ENCODE measurements at places on chromosomes 3 and 15. TPM values are rescaled to one million over a fixed set of nuclear protein-coding genes. Genes with fewer than 3 reads are reported as not detected.

The SLC22A14 gene
- not detected for total RNA-seq

The KBTBD12 gene
- not detected for total RNA-seq

The ITPKA gene
- 0.35 TPM for total RNA-seq

The OR5K2 gene
- total RNA-seq, result not detected

The ITIH1 gene
- not detected for total RNA-seq

The ALDH1A2 gene
- total RNA-seq, result not detected

DNA sequence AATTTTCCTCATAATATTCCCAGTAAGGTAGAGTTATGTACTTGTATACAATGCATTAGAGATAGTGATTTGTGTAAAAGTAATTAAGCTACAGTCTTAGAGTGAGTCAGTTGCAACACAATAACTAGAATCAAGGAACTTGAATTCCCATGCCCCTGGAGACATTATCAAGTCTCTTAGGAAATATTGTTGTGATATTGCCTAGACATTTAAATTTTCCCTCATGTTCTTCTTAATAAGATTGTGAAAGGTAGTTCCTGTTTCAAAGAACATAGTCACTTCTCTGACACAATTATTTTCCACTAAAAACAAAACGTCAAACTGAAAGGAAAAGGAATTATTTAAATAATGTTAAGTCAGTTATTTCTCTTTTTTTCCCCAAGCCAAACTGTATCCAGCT is 13.0 kb upstream of the ATP1B3 start:
- H3K27ac ChIP-seq, result no peak overlapping the region
- no peak overlapping the region for H3K4me3 ChIP-seq
- H3K36me3 ChIP-seq, result no peaks in the 10 kb centered on the region
- peaks cover 2% of the 10 kb centered on the region for H3K4me1 ChIP-seq
- peaks cover 2% of the 10 kb centered on the region for H3K27me3 ChIP-seq
- DNase-seq, result no peak

DNA sequence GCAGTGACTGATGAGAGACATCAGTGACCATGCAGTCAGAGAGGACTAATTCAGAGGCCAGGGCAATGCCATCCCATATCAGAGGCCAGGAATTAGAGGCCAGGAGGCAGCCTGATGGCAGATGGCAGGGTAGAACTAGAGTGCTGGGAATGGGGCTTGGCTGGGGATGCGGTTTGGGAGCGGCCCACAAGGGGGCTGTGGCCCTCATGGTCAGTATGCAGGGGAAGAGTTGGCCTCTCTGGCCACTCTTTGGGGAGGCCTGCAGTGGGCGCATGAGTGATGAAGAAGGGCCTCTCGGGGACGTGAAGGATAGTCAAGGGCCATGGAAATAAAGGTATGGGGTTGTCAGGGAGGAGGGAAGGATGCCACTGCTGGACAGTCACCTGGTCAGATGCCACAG is 101.7 kb downstream of the EEFSEC start:
- no peaks in the 10 kb centered on the region for H3K27me3 ChIP-seq
- peaks cover 15% of the 10 kb centered on the region for H3K36me3 ChIP-seq
- DNase-seq, result no peak
- no peaks in the 10 kb centered on the region for H3K4me1 ChIP-seq
- H3K27ac ChIP-seq, result no peak overlapping the region

DNA sequence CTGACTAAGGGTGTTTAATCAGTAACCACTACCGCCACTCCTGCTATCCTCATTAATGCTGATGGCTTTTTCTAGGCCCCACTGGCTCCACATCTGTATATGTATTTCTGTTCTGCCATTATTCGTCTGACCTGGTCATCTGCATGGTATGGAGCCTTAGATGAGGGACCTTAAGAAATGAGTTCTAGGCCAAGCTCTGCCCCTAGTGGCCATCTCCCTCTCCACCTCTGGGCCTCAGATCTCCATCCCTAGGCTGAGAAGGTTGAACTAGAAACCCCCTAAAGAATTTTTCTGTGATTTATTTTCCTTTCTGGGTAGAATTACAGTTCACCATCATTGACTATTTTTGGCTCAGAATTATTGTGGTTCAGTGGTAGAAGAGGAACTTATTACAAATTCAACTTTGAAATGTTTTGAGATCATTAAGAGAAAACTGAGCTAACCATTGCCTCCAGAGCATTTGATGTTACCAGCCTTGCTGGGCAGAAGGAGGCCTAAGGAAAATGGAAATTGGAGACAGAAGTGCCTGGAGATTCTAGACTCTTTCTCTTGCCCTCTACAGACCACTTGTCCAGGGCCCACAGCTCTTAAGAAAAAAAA is 325.2 kb upstream of the NR2E3 start:
- H3K4me3 ChIP-seq, result no peak overlapping the region
- peaks cover 10% of the 10 kb centered on the region for H3K27me3 ChIP-seq
- no peaks in the 10 kb centered on the region for H3K36me3 ChIP-seq

DNA sequence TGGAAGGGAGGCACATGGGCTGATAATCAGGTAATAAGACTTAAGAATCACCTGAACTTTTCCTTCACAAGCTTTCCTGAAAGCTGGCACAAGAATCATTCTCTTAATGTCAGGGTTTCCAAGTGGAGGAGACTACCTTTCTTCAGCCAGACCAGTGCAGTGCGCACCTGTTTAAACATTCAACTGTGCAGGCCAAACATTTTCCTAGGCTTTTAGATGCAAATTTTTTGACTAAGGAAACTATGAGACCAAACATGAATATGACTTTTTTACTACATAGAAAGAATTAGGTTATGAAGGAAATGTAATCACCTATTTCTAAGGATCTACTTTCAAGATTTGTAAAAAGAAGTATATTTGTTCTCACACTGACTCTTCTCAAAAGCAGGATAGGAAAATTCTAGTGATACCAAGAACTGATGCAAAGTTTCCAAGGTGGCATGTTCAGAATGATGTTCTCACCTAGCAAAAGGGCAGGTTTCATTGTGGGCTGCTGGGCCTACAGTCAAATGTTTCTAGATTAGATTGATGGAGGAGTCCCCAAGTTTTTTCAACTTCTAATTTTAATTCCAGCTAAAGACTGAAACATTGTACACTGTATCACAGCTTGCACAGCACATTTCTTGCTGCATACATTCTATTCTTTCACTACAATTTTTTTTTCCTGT is 339.1 kb downstream of the TIGIT start:
- DNase-seq, result no peak
- H3K27ac ChIP-seq, result no peak overlapping the region
- H3K36me3 ChIP-seq, result no peaks in the 10 kb centered on the region
- no peak overlapping the region for H3K4me3 ChIP-seq
- no peaks in the 10 kb centered on the region for H3K4me1 ChIP-seq
- no peaks in the 10 kb centered on the region for H3K27me3 ChIP-seq

DNA sequence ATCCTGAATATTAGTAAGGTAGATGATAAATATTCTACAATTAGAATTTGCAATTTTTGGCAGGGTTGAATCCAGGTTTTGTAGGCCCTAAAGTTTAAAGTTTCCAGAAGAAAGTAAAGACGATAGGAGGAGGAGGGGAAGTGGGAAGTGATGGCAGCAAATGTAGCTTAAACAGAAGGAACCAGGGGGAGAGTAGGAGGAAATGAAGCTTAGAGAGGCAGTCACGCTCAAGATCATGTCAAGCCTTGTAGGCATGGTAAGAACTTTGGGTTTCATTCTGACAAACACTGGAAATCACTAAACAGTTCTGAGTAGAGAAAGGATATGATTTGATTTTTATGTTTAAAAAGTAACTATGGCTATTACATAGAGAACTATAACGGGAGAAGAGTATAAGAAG is 63.9 kb downstream of the NR2E3 start:
- no peak overlapping the region for H3K27ac ChIP-seq
- no peaks in the 10 kb centered on the region for H3K27me3 ChIP-seq
- H3K4me1 ChIP-seq, result no peaks in the 10 kb centered on the region

DNA sequence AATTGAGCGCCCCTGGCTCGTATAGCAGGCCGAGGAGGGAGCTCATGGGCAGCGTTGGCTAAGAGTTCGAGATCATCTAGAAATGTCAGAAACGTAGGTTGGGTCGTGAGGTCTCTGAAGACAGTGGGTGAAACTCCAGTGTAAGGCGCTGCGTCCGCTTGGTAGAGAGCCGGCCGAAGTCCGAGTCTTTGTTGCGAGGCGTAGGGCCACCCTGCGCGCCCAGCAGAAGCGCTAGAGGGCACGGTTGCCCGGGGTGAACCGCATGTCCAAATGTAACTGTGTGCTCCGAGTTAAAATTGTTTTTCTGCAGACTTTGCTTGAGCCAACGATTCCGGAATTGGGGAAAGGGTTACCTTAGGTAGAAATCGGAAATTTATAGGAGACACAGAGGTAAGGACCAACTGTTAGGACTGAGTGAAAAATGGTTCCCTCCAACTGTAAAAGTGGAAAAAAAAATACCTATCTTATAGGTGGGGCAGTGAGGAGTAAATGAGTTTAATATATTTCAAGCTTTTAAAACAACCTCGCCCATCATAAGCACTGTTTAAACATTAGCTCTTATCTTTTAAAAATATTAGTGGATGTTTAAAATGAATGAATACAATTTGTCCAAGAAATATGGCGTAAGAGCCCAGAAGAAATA is 993 bp upstream of the SIAH2 start:
- H3K27ac ChIP-seq, result peak overlapping the region; percentile 100
- H3K36me3 ChIP-seq, result peaks cover 25% of the 10 kb centered on the region
- H3K27me3 ChIP-seq, result no peaks in the 10 kb centered on the region
- H3K4me1 ChIP-seq, result peaks cover 43% of the 10 kb centered on the region
- peak overlapping the region; percentile 92 for H3K4me3 ChIP-seq

- no peak overlapping the region for H3K27ac ChIP-seq
- H3K27me3 ChIP-seq, result no peaks in the 10 kb centered on the region
- no peaks in the 10 kb centered on the region for H3K4me1 ChIP-seq
- no peak for DNase-seq
These were observed 1368.9 kb downstream of the OTOL1 start for GRCh38 chr3:162865466-162865865.

DNA sequence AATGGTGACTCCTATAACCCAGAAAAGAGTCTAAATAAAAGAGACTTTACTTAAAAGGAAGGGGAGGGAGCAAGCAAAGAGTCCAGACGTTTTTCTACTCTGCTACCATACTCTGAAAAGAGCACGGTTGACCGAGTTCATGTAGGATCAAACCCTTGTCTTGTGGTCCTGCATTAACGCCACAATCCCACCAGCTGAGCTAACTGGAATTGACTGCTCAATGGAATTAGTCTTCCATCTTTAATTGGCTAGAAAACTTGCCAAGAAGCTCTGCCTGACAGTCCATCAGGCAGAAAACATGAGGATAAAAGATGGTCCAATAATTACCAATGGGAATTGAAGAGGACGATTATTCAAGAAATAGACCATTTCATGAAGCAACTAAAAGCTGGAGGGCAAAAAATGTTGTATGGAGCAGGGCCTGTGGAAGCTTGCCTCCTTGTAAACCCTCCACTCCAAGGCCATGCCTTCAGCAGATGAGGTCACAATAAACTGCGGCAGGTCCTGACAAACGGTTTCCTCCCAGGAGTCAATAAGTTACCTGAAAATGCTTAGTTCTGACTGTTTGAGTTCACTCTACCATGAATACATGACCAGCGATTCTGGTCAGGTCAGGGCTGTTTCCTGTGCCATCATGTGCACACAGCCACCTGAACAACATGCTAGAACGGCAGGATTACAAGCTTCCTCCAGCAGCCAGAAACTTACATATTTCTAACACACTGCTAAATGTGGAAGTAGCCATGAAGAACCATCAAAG is 35.6 kb upstream of the ARHGEF3 start:
- no peak overlapping the region for H3K27ac ChIP-seq
- H3K4me1 ChIP-seq, result peaks cover 10% of the 10 kb centered on the region
- H3K27me3 ChIP-seq, result no peaks in the 10 kb centered on the region
- no peak overlapping the region for H3K4me3 ChIP-seq

GRCh38 chr3:49327485-49327884 is 12.4 kb downstream of the USP4 start:
- DNase-seq, result no peak
- H3K27me3 ChIP-seq, result no peaks in the 10 kb centered on the region
- H3K36me3 ChIP-seq, result peaks cover 59% of the 10 kb centered on the region
- no peak overlapping the region for H3K4me3 ChIP-seq
- H3K4me1 ChIP-seq, result peaks cover 2% of the 10 kb centered on the region

GRCh38 chr3:88589138-88589537 is 439.4 kb downstream of the C3orf38 start:
- H3K4me3 ChIP-seq, result no peak overlapping the region
- no peak for DNase-seq
- no peaks in the 10 kb centered on the region for H3K27me3 ChIP-seq
- H3K36me3 ChIP-seq, result no peaks in the 10 kb centered on the region
- no peaks in the 10 kb centered on the region for H3K4me1 ChIP-seq

GRCh38 chr3:194849166-194849875 is 163.6 kb downstream of the FAM43A start:
- no peaks in the 10 kb centered on the region for H3K27me3 ChIP-seq
- no peak overlapping the region for H3K4me3 ChIP-seq
- no peaks in the 10 kb centered on the region for H3K36me3 ChIP-seq
- DNase-seq, result no peak

DNA sequence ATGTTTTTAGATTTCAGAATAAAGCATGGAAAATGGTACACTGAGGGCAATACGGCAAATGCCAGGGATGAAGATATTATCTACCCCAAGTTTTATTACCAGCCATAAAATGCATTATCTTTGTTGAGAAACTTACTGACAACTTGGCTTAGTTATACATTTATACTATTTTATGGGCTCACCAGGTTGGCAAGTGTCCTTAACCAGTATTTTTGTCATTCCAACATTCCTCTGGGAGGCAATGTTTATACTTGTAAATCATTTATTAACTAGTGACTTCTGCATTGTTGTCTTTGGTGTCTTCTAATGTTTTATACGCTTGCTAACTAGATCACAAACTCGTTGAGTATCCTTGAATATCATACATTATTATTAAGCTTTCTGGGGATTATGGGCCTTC is 18.0 kb upstream of the ADGRG7 start:
- H3K27ac ChIP-seq, result no peak overlapping the region
- peaks cover 15% of the 10 kb centered on the region for H3K27me3 ChIP-seq
- peaks cover 5% of the 10 kb centered on the region for H3K4me1 ChIP-seq
- DNase-seq, result no peak
- no peak overlapping the region for H3K4me3 ChIP-seq

DNA sequence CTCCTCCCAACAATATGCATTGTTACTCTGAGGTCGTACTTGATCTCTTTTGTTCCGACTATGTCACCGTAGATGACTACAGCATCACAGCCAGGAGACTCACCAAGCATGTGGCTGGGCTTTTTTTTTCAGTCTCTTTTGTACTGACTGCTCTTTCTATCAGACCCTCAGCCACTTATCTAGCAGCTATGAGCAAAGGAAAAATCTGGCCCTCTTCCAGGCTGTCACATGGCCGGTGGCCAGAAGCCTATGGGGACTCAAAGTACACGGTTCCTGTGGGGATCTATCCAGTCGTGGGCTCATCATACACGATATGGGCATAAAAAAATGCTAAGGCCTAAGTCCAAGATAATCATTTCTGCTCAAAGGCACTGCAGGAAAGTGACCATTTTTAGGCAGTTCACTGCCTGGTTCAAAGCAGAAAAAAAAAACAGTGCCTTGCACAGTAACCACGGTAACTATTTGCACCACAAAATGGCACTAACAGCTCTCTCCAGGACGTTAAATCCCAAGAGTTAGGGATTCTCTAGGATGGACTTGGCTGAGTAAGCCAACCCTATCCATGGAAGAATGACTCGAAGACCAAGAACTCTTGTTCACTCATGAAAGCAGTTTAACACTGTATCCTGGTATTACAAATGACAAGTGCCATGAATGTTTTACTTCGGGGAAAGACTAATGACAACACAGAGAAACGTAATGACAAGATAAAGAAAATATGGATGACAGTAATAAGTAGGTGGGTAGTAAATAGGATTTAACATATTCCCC is 50.3 kb downstream of the SHQ1 start:
- H3K4me3 ChIP-seq, result no peak overlapping the region
- peaks cover 32% of the 10 kb centered on the region for H3K36me3 ChIP-seq
- peaks cover 10% of the 10 kb centered on the region for H3K4me1 ChIP-seq

All from activated CD4-positive, alpha-beta T cell treated with anti-CD3 and anti-CD28 coated beads, Interleukin-2, amount 10 ng/mL, durations not matched to agents 7 days and 5 days (primary cell).